ENCODE measurements at places on chromosomes 6 and 20.

DNA sequence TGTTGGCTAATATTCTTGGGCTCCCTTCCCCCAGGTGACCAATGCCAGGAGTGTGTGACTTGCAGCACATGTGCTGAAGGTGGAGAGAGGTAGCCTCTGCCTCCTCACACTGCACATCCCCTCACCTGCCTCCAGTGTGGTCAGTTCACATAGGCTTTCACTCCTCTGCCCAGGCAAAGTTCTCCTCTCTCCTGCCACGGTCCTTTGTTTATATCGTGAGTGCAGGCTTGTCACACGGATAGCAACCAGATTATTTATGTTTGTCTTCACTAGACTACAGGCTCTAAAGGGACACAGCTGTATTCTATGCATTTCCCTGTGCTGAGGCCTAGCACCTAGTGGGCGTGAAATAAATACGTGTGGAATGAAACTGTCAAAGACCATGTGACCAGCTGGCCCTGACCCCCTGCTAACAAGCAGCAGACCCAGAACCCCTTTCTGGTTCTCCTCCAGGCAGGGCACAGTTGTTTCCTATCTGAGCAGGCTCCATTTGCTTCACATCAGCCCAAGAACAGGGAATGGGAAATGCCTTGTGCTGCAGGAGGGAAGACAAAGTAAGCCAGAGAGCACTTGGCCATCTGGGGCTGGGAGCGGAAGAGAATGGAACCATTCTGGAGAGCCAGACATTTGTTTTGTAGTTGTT is 42.3 kb downstream of the UNC5CL start:
- DNase-seq = no peak

GRCh38 chr6:33824461-33825154 is 20.8 kb upstream of the MLN start:
- DNase-seq = peak; percentile 81

- peak; percentile 51 for DNase-seq
Measured at GRCh38 chr20:47315339-47316056, 41.0 kb downstream of the ZMYND8 start.

- no peak for DNase-seq
Measured at GRCh38 chr20:20454367-20454766, 86.5 kb downstream of the INSM1 start.

DNA sequence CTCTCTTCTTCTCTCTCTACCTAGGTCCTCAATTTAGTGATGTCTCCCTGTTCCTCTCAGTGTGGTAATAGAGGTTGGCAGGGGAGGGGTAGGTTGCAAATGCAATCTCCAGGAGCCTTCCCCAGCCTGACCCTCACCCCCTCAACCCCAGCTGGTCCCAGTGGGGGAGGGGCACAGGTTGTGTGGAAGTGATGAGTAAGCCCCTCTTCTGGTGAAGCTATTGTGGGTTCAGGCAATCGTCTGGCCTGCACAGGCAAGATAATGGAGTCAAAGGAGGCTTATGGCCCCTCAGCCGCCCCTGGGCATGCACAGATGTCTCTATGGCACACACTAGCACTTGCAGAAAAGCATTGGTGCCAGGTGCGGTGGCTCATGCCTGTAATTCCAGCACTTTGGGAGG is 10.8 kb upstream of the ADA start:
- no peak for DNase-seq

DNA sequence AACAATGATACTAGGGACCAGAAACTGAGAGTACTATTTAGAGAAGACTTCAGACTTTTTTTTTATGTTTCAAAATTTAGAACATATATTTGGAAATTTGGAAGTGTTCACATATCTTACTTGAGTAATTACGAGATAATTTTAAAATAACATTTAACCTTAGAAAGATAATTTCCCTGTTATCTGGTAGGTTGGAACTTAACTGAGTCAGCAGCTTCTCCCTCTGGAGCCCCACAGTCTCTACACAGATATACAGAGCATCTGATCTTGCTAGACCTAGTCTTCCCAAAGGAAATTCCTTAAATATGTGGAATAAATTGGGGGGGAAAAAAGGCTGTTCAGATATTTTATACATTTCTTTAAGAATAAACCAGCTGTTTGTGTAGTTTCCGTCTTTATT is 48.6 kb downstream of the TSPYL4 start:
- DNase-seq = no peak
